Panc1 (cell line): ENCODE measurements at places on chromosomes 2 and 18. TPM values are rescaled to one million over a fixed set of nuclear protein-coding genes. Genes with fewer than 3 reads are reported as not detected.

DNA sequence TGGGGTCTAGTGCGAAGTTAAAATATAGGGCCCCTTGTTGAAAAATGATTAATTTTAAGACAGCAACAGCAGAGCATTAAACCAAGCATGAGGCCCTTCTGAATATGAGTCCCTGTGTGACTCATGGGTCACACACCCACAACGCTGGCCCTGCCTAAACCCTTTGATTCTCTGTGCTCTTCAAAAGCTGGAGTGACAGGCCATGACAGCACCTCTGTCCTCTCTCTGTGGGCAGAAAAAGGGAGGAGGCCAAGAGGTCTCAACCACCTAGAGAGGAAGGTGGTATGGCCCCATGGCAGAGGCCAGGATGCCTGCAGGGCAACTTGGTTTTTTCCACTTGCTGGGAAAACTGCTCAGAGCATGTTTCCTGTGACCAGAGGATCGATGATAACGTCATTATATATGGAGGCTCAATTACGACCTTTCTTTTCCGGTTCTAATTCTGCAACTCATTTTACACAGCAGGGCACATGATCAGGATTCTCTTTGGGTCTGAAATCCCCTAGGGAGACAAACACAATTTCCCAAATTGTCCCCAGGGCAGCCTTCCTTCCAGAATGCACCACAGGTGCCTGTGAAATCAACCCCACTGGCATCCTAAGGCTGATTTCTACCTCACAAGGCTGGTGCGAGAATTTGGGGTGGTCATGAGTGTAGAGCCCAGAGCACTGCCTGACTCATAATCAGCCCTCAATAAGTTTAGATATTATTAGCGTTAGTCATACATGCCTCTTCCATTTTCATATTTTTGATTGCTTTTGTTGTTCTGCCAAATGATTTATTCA is 102.0 kb upstream of the PPP1CB start:
- no peaks in the 10 kb centered on the region for H3K36me3 ChIP-seq
- no peak overlapping the region for H3K4me3 ChIP-seq
- H3K27ac ChIP-seq: no peak overlapping the region
- no peaks in the 10 kb centered on the region for H3K27me3 ChIP-seq

GRCh38 chr18:57081899-57082298 is 65.0 kb upstream of the BOD1L2 start:
- H3K27ac ChIP-seq: no peak overlapping the region
- no peaks in the 10 kb centered on the region for H3K4me1 ChIP-seq
- H3K36me3 ChIP-seq: no peaks in the 10 kb centered on the region
- H3K27me3 ChIP-seq: no peaks in the 10 kb centered on the region
- H3K4me3 ChIP-seq: no peak overlapping the region

The MEP1B gene
- 0.28 TPM for total RNA-seq

- no peaks in the 10 kb centered on the region for H3K4me1 ChIP-seq
- no peak for DNase-seq
- no peaks in the 10 kb centered on the region for H3K27me3 ChIP-seq
- H3K36me3 ChIP-seq: no peaks in the 10 kb centered on the region
Measured at GRCh38 chr2:1483551-1483950, 70.3 kb downstream of the TPO start.

GRCh38 chr2:212076456-212076855 is 462.1 kb downstream of the ERBB4 start:
- no peak overlapping the region for H3K27ac ChIP-seq
- no peak overlapping the region for H3K4me3 ChIP-seq
- 0 out of 2 replicates have a peak, but pooled peaks cover 2% of the 10 kb centered on the region for H3K36me3 ChIP-seq
- DNase-seq: no peak

GRCh38 chr2:37318401-37318800 is 6.2 kb downstream of the PRKD3 start:
- peaks cover 15% of the 10 kb centered on the region for H3K4me1 ChIP-seq
- no peak for DNase-seq
- no peak overlapping the region for H3K27ac ChIP-seq
- no peak overlapping the region for H3K4me3 ChIP-seq
- H3K27me3 ChIP-seq: no peaks in the 10 kb centered on the region

- H3K4me1 ChIP-seq: no peaks in the 10 kb centered on the region
- no peak for DNase-seq
- H3K4me3 ChIP-seq: no peak overlapping the region
- no peaks in the 10 kb centered on the region for H3K36me3 ChIP-seq
Measured at GRCh38 chr2:118687192-118687591, 160.3 kb downstream of the EN1 start.

The ZRANB3 gene
- 11.7 TPM for total RNA-seq
